A549 treated with CpdA at 1 μM for 4 hours (cell line): ENCODE measurements at places on chromosomes 1 and 21. TPM values are rescaled to one million over a fixed set of nuclear protein-coding genes. Genes with fewer than 3 reads are reported as not detected.

EPHA10 gene
- 0.51 to 0.91 TPM (median 0.62 TPM) in 5 replicates for total RNA-seq

WLS gene
- total RNA-seq: 18.2 to 25.0 TPM (median 19.4 TPM) in 5 replicates

PGLYRP4 gene
- not detected in 5 replicates for total RNA-seq

A3GALT2 gene
- total RNA-seq: not detected in 5 replicates

TFF3 gene
- not detected in 5 replicates for total RNA-seq
